Stimulated activated naive B cell treated with anti-CD40 and anti-IgM and Interleukin-4, amounts not matched to agents 10 μg/mL and 1 μg/mL and 100 μg/mL, for 72 hours (primary cell): ENCODE measurements at places on chromosomes 7 and 10.
A peak's percentile ranks its signal among the peaks of the same experiment; 100 is the strongest.

DNA sequence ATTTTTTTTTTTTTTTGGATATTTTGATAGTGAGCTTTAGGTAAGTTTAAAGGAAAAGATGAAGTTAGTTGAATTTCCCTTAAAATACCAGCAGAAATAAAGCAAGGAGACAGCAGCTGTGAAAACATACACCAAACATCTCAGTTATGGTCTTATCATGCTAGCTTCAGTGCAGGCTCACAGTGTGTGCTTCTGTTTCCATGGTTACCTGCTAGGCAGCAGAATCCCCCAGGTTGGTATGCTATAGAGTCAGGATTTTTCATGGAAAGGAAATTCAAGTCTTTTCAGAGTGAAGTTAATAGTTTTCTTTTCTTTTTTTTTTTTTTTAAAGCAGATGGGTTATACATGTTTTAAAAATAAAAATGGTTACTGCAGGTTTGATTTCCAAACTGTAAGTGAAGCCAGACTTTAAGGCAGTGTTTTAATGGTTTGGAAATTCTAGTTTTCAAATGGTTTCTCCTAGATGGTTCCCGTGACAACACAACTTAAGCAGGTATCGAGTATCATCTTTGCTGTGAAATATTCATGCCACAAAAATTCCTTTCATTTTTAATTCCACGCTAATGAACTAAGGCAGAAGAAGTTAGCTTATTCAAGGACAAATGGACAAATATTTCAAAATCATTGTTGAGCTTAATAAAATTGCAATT is 230.9 kb downstream of the BICC1 start:
- H3K27ac ChIP-seq = no peak overlapping the region
- no peaks in the 10 kb centered on the region for H3K27me3 ChIP-seq
- H3K36me3 ChIP-seq = no peaks in the 10 kb centered on the region
- H3K4me3 ChIP-seq = no peak overlapping the region
- DNase-seq = no peak

DNA sequence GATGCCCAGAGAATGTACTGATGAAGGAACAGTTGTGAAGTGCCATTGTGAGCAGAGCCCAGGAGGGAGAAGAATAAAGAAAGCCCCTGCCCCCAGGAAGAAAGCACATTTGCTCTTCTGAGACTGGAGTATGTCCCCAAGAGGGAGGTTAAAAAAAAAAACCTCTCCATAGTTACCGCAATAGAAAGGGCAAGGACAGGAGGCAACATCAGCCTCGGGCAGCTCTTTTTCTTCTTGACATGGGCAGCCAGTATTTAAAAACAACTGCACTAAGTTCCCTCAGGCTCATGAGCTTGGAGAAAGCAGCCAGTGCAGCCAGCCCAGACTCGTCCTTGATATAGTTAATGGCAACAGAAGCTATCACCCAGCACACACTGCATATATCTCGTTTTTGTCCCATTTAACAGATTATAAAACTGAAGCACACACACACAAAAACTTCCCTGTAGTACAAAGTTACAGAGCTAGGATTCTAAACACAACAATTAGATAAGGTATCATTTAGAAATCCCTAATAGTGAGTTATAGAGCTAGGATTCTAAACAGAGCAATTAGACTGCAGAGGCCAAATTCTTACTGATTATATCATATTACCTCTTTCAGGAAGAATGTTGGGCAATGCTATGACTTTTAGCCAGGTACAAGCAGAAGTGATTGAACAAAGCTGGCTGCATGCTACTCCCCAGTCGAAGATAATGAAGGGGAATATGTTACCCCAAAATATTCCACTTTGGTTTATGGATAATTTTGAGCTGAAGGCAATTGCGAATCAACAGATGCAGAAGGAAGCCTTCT is 823.5 kb downstream of the GRID1 start:
- no peak for DNase-seq
- no peaks in the 10 kb centered on the region for H3K4me1 ChIP-seq
- H3K27ac ChIP-seq = no peak overlapping the region
- no peak overlapping the region for H3K4me3 ChIP-seq

GRCh38 chr10:132097609-132098377 is 32.0 kb downstream of the JAKMIP3 start:
- no peak for DNase-seq
- no peaks in the 10 kb centered on the region for H3K36me3 ChIP-seq
- H3K27ac ChIP-seq = peak overlapping the region; percentile 3
- no peak overlapping the region for H3K4me3 ChIP-seq

GRCh38 chr10:58518775-58519174 is 6.1 kb downstream of the BICC1 start:
- H3K4me3 ChIP-seq = no peak overlapping the region
- H3K27ac ChIP-seq = no peak overlapping the region
- no peaks in the 10 kb centered on the region for H3K36me3 ChIP-seq
- peaks cover 18% of the 10 kb centered on the region for H3K27me3 ChIP-seq
